ENCODE measurements at places on chromosomes 7 and 10.

DNA sequence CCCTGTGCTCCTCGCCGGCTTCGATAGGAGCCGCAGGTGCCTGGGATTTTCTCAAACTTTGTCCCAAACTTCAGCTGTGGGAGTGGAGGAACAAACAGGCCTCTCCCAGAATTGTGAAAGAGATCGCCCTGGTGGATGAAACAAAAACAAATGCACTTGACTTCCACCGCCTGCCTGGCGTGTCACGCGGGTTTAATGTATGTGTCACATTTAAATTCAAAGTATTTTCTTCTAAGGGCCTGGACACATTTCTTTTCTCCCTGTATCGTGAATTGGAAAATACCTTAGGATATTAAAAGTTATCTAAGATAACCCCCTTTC is 694 bp upstream of the WASL start:
- DNase-seq = peak; percentile 71

GRCh38 chr7:157881048-157881771 is 544.4 kb downstream of the DNAJB6 start:
- DNase-seq = no peak

DNA sequence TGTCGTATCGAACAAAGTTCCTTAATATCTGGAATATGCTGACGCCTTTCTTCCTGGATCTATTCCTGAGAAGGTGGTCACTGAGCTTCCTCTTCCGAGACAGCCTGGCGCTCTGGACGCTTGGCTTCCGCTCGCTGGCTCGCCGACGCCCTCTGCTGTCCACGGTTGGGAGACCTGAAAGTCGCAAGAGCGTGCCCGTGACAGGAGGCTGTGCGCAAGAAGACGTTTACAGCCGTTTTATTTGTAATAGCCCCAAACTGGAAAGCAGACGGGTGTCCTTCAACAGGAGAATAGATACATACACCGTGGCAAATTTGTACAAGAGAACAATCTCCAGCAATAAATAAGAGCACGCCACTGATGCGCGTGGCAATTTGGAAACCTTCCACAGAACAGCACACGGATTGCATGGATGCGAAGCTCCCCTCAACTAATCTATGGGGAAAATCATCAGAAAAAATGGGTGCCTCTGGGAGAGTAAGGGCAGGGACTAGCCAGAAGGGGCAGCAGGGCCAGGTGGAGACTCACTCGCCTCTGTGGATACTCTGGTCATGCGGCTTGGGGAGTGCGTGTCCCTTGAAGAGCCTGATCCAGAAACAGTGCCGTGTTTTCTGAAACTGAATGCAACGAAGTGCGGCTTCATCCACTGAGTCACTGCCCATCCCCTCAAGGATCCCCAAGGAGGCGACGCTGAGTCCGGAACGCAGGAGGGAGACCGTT is 41.5 kb upstream of the BNIP3 start:
- peak; percentile 74 for DNase-seq

DNA sequence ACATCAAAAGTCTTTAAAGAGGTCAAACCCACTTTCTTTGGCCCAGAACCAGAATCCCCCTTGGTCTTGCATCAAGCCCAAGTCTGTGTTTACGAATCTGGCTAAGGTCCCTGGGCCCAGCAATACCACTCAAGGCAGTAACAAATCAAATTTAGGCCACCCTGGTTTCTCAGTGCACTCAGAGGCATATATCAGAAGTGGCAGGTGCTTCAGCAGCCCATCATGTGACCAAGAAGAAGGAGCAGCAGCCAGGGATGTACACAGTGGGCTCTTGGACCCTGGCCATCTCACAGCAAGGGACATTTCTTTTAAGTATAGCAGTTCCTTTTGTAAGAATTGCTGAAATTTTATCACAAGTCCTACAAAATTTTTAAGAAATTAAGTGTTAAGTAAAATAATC is 7.3 kb upstream of the SLC25A13 start:
- no peak for DNase-seq

DNA sequence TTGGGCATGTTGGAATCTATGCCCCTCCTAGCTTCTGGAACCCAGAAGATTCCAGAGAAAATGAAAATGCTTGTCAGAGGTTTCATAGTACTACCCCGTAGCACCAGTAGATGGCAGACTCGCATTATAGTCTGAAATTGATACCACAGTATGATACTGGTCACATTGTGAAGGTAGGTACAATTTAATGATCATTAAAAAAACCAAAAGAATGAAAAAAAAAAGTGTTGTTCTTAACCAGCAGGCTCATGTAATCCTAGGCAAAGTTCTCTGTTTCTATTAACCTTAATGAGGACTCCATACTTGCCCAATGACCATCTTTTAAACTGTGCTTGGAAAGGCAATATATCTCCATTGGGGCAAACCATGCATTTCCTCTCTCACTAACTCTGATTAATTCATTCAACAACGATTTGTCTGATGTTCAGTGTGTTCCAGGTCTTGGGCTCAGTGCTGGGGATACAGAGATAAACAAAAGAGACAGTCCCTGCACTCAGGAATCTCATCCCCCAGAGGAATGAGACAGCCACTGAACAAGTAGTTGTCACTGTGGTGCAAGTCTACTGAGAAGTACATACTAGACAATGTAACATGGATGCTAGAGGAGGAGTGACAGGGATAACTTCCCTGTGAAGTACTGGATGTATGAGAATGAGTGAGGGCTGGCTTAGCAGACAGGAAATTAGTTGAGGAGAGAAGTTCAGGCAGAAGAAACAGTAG is 223.5 kb upstream of the PHYHIPL start:
- no peak for DNase-seq

- DNase-seq = no peak
These were observed 12.6 kb upstream of the GRB10 start for GRCh38 chr7:50795253-50795652.

- DNase-seq = no peak
These were observed 115.4 kb downstream of the RPS24 start for GRCh38 chr10:78148961-78149612.

DNA sequence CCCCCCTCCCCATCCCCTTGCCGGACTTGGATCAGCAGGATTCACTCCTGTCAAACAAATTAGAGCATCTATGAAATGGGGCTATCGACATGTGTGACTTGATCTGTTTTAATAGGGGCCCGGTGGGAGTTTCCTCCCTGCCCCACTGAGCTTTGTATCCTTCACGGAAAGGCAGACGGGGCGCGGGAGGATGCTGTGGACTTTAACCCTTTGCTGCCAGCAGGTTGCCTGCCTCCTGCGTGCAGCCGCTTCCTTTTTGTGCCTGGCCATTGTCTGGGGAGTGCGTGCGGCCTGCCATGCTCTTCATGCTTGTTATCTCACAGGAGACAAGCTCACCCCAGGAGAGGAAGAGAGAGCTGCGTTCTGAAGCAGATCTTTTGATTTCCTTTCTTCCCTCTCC is 512.8 kb upstream of the GALNT17 start:
- DNase-seq = no peak

GRCh38 chr10:116978901-116979300 is 26.1 kb downstream of the SHTN1 start:
- DNase-seq = no peak

- no peak for DNase-seq
These were observed 50.7 kb downstream of the HSPA12A start for GRCh38 chr10:116691635-116692034.

DNA sequence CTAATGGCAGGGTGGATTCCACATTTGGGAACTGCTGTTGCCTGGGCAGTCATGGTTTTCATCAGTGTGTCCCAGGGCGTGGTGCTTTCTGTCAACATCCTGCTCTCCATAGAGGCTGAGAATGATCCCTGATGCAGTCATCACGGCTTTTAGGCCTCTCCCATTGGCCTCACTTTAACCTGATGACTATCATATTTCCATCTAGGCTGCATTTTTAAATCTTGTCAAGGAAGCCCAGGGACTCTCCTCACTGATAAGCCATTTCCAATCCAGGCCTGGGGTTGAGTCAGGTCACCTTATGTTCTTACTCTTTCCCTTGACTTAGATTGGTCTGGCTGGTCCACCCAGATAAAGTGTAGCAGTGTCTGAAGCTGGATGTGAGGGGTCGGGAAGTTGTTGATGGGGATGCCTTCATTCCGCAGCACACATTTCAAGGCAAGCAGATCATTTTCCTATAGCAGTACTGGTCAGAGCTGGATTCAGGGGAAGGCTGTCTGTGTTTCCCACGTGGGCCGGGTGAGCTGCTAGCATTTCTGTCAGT is 177.0 kb downstream of the AUTS2 start:
- DNase-seq = peak; percentile 41

DNA sequence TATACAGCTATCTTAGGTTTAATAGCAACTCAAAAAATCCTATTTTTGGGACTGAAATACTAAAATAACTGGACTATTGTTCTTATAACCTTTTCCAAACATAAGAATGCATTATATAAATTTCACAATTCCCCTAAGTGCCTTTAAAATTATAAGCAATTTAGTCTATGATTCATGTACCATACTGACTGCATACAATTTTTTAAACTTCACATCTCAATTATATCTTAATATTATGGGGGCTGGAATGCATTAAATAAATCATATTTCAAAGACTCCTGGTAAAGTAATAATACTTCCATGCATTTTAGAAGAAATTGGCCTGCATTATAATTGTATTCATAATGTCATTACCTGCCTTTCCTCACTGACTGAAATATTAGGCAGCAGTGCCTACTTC is 144.6 kb downstream of the CHCHD3 start:
- no peak for DNase-seq

GRCh38 chr7:2383543-2384274 is 19.7 kb upstream of the CHST12 start:
- DNase-seq = no peak

GRCh38 chr10:120555842-120556532 is 99.0 kb downstream of the PLPP4 start:
- no peak for DNase-seq

GRCh38 chr7:7704867-7705266 is 13.5 kb downstream of the RPA3 start:
- no peak for DNase-seq

Data from gastrocnemius medialis (tissue), 4 donors.